ENCODE measurements at places on chromosomes 16 and 17.

DNA sequence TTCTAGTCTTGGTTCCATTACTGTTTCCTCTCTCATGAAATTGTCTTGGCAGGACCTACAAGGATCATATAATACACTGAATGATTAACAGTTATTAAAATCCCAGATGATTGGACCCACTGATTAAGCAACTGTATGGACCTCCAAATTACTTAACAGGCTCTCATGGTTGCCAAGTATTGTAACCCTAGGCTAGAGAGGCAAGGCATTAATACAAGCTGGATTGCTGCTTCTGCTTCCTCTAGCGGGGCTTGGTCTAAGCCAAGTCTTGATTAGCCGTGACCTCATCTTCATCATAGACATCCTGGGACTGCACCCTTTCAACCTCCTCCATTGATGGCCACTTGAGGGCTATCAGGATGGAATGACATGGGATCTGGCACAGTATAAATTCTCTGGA, 46.9 kb downstream of the SYCE1L start:
- no peak for DNase-seq

DNA sequence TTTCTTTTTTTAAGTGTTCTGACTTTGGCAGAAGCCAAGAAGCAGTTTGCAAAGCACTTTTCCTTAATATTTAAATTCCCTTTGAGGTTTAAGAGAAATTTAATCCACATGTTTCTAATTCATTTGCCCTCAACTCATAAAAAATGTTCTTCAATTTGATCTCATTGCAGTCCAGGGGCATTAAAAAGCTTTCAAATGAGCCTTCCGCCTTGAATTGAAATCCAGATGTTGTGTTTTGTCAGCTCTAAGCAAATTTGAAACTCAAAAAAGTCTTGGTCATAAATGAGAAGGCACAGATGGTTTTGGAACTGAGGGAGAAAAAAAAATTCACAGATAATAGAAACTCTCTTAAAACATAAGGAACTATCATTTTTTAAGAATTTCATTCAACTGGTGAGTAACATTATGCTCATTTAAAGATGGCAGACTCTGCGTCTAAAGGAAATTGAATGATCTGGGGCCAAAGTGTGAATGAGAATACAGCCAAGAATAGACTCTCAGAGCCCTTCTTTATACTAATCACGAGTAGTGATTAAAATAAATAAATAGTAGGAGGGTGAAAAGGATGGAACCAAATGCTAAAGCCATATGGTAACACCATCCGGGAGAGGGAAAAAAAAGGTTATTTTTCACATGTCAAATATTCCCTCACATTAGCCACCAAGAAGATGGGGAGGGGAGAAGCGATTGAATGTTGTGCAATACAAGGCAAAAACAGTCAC, 1304.7 kb downstream of the CDH8 start:
- DNase-seq = no peak

GRCh38 chr16:12245921-12246720, 269.6 kb downstream of the SNX29 start:
- DNase-seq = no peak

DNA sequence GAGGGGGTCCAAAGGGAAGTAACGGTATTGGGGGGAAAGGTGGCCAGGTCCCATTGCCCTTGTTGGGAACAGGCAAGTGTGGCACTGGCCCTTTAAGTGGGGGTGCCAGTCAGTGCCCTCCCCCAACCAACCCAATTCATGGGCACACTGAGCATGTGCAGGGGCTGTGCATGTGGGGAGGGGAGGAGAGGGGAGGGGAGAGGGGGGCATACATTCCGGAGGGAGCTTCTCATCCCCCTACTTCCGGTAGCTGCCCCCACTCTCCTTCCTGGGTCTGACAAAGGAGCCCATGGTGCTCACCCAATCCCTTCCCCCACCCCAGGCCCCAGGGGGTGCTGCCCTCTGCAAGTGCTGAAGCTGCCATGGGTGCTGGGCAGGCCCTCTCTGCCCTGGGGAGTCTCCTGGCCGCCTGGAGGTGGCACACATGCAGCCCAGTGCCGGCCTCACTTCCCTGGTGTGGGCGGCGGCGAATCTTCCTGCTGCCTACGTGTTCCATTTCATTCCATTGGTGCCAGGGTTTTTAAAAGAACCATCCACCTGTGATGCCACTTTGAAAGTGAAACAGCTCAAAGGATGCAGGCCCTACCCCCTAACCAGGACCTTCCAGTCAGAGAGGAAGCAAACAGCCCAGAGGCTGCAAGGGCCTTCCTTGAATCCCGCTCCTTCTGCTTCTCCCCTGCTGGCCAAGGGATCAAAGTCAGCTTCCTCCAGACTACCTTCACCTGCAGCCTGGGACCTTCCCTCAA, 11.0 kb downstream of the HEXIM2 start:
- no peak for DNase-seq

GRCh38 chr17:34781571-34782108, 179.6 kb downstream of the CCT6B start:
- no peak for DNase-seq

GRCh38 chr16:88058817-88059216, 107.6 kb downstream of the BANP start:
- no peak for DNase-seq

GRCh38 chr16:76464955-76465620, 187.9 kb downstream of the CNTNAP4 start:
- DNase-seq = no peak

DNA sequence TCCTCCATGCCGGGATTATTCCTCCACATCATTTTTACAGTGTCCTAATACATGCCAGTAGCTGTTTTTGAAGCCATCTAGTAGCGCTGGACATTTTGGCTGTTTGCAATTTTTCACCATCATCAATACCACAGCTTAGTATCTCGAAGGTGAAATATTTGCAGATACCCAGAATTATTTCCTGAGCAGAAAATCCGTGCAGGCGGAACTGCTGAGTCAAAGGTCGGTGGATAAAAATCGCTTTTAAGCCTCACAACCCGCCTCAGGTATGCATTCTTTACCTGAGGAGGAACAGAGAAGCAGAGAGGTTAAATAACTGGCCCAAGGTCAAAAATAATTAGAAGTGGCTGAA, 584 bp upstream of the TNRC6A start:
- no peak for DNase-seq

DNA sequence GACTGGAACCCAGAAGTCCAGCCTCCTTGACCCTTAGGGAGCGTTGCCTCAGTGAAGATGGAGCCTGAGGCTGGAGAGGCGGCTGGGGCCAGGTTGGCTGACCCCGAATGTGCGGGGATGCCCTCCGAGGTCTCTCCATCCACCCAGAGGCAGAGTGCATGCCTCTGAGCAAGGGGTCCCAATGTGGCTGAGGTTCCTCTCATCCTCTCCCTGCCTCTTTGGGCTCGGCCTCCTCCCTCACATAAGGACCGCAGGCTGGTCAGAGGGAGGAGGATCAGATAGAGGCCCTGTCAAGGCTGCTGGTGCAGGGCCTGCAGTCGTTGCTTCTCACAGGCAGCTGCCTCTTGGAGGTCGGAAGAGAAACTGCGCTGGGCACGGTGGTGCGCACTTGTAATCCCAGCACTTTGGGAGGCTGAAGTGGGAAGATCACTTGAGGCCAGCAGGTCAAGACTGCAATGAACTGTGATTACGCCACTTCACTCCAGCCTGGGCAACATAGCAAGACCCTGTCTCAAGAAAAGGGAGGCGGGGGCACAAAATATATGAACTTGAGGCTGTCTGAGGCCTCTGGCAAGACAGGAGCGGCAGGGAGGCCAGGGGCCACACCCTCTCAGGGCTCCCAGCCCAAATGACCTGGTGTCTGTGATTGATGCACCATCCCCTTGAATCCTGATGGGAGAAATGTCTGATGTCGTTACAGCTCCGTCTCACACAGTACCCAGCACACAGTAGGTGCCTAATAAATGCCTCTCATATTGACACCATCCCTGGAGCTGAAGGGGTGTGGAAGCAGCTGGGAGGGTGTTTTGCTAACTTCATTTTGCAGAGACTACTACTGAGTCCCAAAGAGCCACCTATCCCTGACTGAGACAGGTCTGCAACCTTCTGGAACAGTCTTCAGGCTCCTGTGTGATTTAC, 220.1 kb upstream of the GSE1 start:
- no peak for DNase-seq

DNA sequence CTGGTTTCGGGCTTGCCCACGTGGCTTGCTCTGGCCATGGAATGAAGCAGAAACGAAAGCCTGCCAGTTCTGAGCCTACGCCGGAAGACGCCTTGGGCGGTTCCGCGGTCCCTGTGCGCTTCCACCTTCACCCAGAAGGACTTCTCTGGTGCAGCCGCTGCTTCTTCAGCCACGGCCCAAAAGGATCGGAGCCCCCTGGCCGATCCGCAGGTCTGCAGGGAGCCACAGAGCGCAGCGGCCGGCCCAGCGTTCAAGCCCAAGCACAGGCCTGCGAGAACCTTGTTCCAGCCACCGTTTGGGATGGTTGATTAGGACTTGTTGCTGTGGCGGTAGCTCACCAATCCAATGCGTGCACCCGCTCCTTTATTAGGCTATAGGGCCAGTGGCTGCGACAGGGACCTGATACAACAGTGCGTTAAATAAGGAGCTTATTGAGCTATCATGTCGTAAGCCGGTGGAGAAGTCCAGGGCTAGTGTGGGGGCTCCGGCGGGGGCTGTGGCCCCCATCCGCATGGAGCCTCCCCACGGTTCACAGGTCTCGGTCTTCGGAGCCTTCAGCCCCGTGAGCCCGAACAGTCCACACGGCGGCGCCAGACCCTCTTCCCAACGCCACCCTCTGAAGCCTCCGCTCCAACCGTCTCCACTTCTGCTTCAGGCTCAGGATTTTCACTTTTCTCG, 10.2 kb upstream of the MPP2 start:
- no peak for DNase-seq

DNA sequence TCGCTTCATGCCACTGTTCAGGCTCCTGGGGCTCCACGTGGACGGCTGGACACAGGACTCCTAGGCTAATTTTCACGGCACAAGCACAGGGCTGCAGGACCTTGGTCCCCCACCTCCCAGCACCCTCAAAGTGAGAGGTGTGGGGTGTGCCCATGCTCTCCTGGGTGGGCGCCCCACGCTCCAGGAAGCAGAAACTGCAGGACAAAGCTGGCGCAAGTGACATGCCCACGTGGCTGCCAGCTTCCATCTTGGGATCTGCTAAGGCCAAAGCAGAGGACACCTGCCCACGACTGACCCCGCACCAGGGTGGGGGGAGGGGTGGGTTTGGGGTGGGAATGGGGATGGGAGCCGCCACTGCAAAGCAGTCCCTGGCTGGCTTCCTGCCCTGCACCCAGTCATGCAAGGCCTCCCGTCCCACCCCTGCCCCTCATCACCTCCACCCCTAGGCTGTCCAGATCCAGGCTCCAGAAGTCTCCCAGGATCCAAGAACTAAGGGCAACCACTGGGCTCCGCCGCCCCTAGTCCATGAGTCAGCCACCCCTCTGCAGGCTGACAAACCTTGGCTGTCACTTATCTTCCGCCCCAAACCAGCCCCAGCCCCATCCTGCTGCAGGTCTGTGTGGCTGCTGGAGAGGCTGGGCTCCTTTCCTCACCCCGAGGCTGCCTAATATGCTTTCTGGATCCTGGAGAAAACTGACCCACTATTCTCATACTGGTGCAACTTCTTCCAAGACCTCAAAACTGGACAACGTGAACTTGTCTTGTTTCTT, 11.1 kb downstream of the USP6 start:
- no peak for DNase-seq

DNA sequence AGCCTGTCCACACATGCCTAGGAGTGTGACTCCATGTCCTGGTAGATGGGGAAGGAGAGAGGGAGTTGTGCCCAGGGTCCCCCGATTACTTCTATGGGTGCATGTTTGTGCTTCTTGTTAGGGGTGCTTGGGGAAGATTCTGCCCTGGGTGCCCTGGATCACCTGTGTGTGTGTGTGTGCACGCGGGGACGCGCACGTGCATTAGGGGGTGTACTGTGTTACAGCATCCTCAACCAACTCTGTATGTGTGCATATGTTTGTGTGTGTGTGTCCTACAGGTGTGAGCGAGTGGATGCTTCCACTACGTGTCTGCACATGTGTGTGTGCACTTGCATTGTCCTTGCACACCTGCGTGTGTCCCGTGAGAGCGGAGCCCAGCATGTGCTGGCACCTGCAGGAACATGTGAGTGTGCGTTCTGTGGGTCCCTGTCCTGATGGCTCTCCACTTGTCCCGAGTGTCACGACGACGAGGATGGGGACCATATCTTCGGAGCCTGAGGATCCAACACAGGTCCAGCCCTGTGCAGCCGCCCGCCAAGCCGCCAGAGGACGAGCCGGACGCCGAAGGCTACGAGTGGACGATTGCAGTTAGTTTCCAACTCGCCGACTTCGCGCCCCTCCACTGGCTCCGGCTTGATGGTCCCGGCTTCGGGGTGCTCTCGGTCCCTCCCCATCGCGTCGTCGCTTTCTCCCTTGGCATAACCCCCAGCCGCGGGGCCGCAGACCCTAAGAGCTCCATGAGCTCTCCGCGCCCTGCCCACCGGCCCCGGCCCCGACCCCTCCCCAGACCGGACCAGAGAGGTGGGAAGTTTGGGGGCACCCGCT, 6.0 kb upstream of the TBC1D3B start:
- no peak for DNase-seq
